ENCODE measurements at places on chromosomes 2 and 18. TPM values are rescaled to one million over a fixed set of nuclear protein-coding genes. Genes with fewer than 3 reads are reported as not detected.

Gene BMP10
- not detected for total RNA-seq

Gene CENPA
- 2.3 TPM for total RNA-seq

Gene GYPC
- total RNA-seq: 43.7 TPM

Gene OTOF
- total RNA-seq: 0.17 TPM

Gene PTPRM
- 25.6 TPM for total RNA-seq

Gene EFHD1
- 4.2 TPM for total RNA-seq

Gene CDCA7
- total RNA-seq: 17.3 TPM

Gene DOK6
- 0.42 TPM for total RNA-seq

Gene SKOR2
- total RNA-seq: not detected

Gene GATA6
- 2.3 TPM for total RNA-seq

DNA sequence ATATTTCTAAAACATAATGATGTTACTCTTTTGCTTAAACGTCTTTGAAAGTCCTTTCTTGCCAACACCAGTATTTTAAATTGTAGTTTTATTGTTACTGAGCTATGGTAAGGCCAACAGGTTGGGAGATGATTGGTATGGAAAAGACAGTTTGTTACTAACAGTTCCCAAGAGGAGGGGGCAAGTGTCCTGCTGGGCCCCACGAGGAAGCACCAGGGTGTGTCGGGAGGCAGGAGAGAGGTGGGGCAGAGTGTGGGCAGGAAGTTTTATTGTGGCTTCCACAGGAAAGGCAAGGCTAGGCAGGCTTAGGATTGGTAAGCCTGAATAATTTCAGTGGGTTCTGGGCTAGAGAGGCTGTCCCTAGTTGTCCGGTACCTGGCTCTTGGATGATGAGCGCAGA is 134.3 kb downstream of the SOCS6 start:
- no peaks in the 10 kb centered on the region for H3K27me3 ChIP-seq
- no peaks in the 10 kb centered on the region for H3K36me3 ChIP-seq
- peak overlapping the region; percentile 70 for H3K27ac ChIP-seq
- H3K4me3 ChIP-seq: no peak overlapping the region
- peaks cover 37% of the 10 kb centered on the region for H3K4me1 ChIP-seq
- no peak for DNase-seq

DNA sequence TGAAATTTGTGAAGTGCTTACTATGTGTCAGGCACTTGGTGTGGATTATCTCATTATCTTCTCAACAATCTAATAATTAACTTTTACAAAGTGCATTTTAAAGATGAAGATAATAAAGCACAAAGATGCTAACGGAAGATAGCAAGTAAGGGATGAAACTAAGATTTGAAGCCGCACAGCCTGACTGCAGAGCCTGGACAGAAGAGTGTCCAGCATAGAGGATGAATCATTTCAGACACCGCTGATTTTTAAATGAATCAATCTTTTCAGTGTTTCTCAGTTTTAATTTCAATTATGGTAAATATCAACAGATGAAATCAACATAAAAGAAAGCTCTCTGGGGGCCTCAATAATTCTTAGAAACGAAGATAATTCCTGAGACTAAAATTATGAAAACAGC is 24.5 kb upstream of the STAM2 start:
- H3K27me3 ChIP-seq: no peaks in the 10 kb centered on the region
- peaks cover 14% of the 10 kb centered on the region for H3K4me1 ChIP-seq
- no peak overlapping the region for H3K27ac ChIP-seq
- H3K4me3 ChIP-seq: no peak overlapping the region
- H3K36me3 ChIP-seq: no peaks in the 10 kb centered on the region
- DNase-seq: no peak

DNA sequence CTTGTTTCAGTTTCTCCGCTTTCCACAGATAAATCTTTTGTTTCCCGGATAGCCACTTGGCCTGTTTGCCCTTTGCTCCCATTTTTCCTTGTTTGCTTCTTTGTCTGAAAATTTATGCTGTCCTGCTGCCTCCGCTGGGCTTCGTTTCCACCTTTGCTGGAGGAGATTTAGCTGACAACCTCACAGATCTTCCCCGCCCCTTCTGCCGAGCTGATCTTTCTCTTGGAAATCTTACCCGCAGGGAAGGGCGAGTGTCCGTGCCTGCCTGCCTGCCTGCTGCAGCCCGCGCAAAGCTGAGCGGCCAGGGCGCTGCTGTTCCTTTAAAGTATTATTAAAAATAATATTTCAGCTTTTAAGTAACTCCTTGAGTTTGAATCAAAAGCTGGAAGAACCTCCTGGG is 1.4 kb upstream of the XRCC5 start:
- no peak for DNase-seq
- H3K27ac ChIP-seq: no peak overlapping the region
- peaks cover 17% of the 10 kb centered on the region for H3K36me3 ChIP-seq
- H3K27me3 ChIP-seq: no peaks in the 10 kb centered on the region
- peaks cover 36% of the 10 kb centered on the region for H3K4me1 ChIP-seq
- no peak overlapping the region for H3K4me3 ChIP-seq

GRCh38 chr2:18272148-18272494 is 288.3 kb downstream of the RDH14 start:
- no peaks in the 10 kb centered on the region for H3K4me1 ChIP-seq
- H3K4me3 ChIP-seq: no peak overlapping the region
- no peaks in the 10 kb centered on the region for H3K27me3 ChIP-seq
- no peak for DNase-seq

- H3K4me1 ChIP-seq: no peaks in the 10 kb centered on the region
- no peak overlapping the region for H3K4me3 ChIP-seq
- no peaks in the 10 kb centered on the region for H3K27me3 ChIP-seq
- H3K36me3 ChIP-seq: no peaks in the 10 kb centered on the region
- H3K27ac ChIP-seq: no peak overlapping the region
- DNase-seq: no peak
Measured at GRCh38 chr2:173107629-173108022, 32.0 kb downstream of the MAP3K20 start.

DNA sequence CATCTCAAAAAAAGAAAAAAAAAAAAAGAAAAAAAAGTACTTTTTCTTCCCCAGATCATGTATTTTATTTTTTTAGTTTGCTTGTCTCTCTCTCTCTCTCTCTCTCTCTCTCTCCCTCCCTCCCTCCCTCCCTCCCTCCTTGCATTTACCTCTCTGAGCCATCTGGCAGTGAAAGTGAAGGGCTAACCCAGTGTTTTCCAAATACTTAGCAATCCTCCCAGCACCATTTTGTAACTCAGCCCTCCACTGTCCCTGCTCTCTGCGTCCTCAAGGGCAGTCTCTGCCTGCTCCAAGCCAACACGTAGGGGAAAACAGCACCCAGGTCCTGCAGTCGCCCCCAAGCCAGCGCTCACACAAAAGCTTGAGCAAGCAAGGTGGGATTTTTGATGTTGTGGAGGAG is 19.6 kb upstream of the TEX44 start:
- H3K4me1 ChIP-seq: peaks cover 4% of the 10 kb centered on the region
- H3K27me3 ChIP-seq: no peaks in the 10 kb centered on the region
- no peak overlapping the region for H3K27ac ChIP-seq

GRCh38 chr18:48640566-48641270 is 101.9 kb downstream of the CTIF start:
- no peaks in the 10 kb centered on the region for H3K27me3 ChIP-seq
- H3K4me1 ChIP-seq: no peaks in the 10 kb centered on the region
- no peak for DNase-seq
- no peak overlapping the region for H3K27ac ChIP-seq
- peaks cover 7% of the 10 kb centered on the region for H3K36me3 ChIP-seq
- H3K4me3 ChIP-seq: no peak overlapping the region

- DNase-seq: no peak
- peaks cover 48% of the 10 kb centered on the region for H3K4me1 ChIP-seq
- no peak overlapping the region for H3K4me3 ChIP-seq
- H3K27ac ChIP-seq: no peak overlapping the region
- H3K36me3 ChIP-seq: no peaks in the 10 kb centered on the region
Measured at GRCh38 chr2:68796295-68796905, 61.8 kb downstream of the ARHGAP25 start.

- H3K36me3 ChIP-seq: no peaks in the 10 kb centered on the region
- H3K4me3 ChIP-seq: no peak overlapping the region
- no peak for DNase-seq
- H3K4me1 ChIP-seq: no peaks in the 10 kb centered on the region
Measured at GRCh38 chr2:152238016-152238415, 62.5 kb upstream of the STAM2 start.

DNA sequence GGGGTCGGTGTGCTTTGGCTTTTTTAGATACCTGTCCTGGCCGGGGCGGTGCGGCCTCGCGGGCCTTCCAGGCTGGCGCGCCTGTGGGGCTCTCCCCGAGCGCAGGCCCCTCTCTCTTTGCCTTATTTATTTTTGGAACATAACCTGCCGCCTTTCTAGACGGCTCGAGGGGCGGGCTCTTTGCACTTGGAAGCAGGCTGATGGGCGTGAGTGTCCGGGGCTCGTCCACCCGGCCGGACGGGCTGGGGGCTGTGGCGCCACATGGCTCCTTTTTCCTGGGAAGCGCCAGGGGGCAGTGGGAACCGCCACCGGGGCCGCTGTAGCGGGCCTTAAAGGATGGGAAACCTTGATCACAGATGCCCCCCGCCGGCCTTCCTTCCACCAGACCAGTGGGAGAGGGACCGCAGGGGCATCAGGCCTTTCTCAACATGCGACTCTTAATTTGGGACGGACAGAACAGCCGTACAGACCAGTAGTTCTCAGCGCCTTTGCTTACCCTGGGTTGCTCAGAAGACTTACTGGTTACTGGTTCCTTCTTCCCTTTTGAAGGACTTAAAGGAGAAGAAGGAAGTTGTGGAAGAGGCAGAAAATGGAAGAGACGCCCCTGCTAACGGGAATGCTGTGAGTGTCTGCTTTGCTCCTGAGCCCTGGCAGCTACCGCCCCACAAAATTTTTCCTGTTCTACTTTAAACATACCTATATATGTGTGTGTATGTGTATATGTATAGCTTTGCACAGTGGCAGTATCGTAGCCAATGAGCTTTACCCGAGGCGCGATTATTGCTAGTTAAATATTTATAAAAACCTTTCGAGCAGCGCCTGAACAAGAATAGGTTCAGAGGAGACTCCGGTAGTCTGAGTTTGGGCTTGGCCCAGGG is 2.7 kb downstream of the PTMA start:
- H3K27ac ChIP-seq: peak overlapping the region; percentile 98
- peak overlapping the region; percentile 98 for H3K4me3 ChIP-seq
- peaks cover 18% of the 10 kb centered on the region for H3K36me3 ChIP-seq
- H3K4me1 ChIP-seq: peaks cover 47% of the 10 kb centered on the region
- DNase-seq: no peak
- H3K27me3 ChIP-seq: no peaks in the 10 kb centered on the region

DNA sequence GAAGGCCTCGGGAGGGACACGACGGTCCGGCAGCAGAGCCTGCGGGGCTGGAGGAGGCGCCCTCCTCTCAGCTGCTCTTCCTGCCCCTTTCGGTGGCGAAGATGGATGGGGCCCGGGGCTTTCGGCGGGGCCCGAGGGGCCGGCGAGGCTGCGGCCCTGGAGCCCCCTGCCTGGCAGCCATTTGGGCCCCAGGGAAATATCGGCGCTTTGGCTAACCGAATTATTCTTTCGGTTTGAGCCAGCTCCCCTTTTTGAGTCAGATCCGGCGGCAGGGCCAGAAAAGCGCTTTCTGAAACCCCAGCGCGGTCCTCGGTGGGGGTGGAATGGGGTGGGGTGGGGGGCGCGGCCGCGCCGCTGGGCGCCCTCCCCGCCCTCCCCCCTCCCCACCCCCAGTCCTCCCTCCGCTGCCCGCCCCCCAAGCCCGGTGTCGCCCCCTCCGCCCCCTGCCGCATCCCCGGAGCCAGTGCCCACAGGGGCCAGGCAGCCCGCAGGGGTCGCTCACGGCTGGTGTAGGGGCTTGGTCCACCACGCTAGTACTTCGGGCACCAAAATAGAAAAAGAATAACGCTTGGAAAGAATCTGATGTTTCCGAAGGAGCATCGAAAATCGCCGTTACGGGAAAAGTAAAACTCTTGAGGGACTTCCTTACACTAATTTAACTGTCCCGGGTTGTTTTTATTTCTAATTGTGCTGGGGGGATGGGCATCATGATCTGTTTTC is 9.1 kb upstream of the ARID5A start:
- H3K27me3 ChIP-seq: no peaks in the 10 kb centered on the region
- peak overlapping the region; percentile 80 for H3K27ac ChIP-seq
- no peaks in the 10 kb centered on the region for H3K36me3 ChIP-seq

- H3K4me3 ChIP-seq: no peak overlapping the region
- DNase-seq: no peak
- H3K27ac ChIP-seq: no peak overlapping the region
- no peaks in the 10 kb centered on the region for H3K27me3 ChIP-seq
Measured at GRCh38 chr18:27363872-27364271, 178.8 kb upstream of the CHST9 start.

DNA sequence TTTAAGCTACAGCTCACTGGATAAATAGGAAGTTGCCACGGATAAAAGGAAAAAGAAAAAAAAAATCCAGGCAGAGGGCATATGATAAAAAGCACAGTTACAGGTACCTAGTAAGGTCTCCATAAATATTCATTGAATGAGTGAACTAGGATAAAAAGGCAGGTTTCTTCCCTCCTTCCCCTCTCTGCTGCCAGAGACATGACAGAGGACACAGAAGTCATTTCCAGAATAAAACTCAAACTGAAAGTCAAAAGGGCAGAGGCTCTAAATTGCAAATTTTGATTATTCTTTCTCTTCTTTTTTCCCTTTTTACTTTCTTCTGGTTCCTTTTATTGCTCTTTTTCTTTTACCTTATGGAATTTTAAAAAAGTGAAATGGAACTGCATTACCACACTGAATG is 7.7 kb downstream of the CD302 start:
- H3K36me3 ChIP-seq: no peaks in the 10 kb centered on the region
- no peak overlapping the region for H3K27ac ChIP-seq
- H3K4me1 ChIP-seq: peaks cover 22% of the 10 kb centered on the region
- H3K27me3 ChIP-seq: no peaks in the 10 kb centered on the region
- H3K4me3 ChIP-seq: no peak overlapping the region

DNA sequence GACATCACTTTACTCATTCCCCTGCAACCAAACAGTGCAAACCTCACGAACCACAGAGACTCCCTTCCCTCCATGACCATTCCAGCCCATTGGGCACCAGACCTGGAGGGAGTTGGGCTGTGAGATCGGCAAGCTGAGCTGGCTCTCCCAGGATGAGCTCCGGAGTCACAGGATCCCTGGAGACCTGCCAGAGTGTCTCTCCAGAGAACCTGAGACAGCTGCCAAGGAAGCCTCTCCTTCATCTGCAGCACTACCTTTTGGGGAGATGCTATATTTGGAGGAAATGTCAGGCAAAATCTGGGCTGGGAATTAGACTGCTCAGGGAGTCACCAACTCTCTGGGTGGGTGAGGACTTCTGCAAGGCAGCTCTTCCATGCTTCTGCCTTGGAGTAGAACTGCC is 417.4 kb downstream of the TNS1 start:
- H3K4me3 ChIP-seq: no peak overlapping the region
- H3K36me3 ChIP-seq: no peaks in the 10 kb centered on the region
- H3K27me3 ChIP-seq: peaks cover 3% of the 10 kb centered on the region
- H3K27ac ChIP-seq: no peak overlapping the region
- H3K4me1 ChIP-seq: no peaks in the 10 kb centered on the region

- no peaks in the 10 kb centered on the region for H3K27me3 ChIP-seq
- peak; percentile 21 for DNase-seq
- H3K4me3 ChIP-seq: no peak overlapping the region
- H3K27ac ChIP-seq: peak overlapping the region; percentile 64
Measured at GRCh38 chr18:63160172-63160995, 159.2 kb downstream of the BCL2 start.

GRCh38 chr2:8327371-8328100 is 354.3 kb upstream of the ID2 start:
- DNase-seq: no peak
- no peaks in the 10 kb centered on the region for H3K27me3 ChIP-seq
- H3K36me3 ChIP-seq: no peaks in the 10 kb centered on the region
- peaks cover 2% of the 10 kb centered on the region for H3K4me1 ChIP-seq

Measured in suprapubic skin (tissue), 4 donors.